ENCODE measurements at places on chromosomes 12 and 14. TPM values are rescaled to one million over a fixed set of nuclear protein-coding genes. Genes with fewer than 3 reads are reported as not detected.

GRCh38 chr14:54805445-54806322, 96.9 kb downstream of the GCH1 start:
- no peak overlapping the region for H3K27ac ChIP-seq
- H3K27me3 ChIP-seq = peaks cover 3% of the 10 kb centered on the region
- no peak overlapping the region for H3K4me3 ChIP-seq
- no peaks in the 10 kb centered on the region for H3K4me1 ChIP-seq
- DNase-seq = peak; percentile 65

- DNase-seq = peak; percentile 79
- H3K36me3 ChIP-seq = no peaks in the 10 kb centered on the region
- no peak overlapping the region for H3K27ac ChIP-seq
- H3K27me3 ChIP-seq = no peaks in the 10 kb centered on the region
- no peaks in the 10 kb centered on the region for H3K4me1 ChIP-seq
Measured at GRCh38 chr14:70879448-70879847, 27.8 kb upstream of the PCNX1 start.

GRCh38 chr12:14905269-14906004, 19.8 kb upstream of the MGP start:
- H3K36me3 ChIP-seq = no peaks in the 10 kb centered on the region
- H3K27ac ChIP-seq = no peak overlapping the region
- H3K27me3 ChIP-seq = no peaks in the 10 kb centered on the region

DNA sequence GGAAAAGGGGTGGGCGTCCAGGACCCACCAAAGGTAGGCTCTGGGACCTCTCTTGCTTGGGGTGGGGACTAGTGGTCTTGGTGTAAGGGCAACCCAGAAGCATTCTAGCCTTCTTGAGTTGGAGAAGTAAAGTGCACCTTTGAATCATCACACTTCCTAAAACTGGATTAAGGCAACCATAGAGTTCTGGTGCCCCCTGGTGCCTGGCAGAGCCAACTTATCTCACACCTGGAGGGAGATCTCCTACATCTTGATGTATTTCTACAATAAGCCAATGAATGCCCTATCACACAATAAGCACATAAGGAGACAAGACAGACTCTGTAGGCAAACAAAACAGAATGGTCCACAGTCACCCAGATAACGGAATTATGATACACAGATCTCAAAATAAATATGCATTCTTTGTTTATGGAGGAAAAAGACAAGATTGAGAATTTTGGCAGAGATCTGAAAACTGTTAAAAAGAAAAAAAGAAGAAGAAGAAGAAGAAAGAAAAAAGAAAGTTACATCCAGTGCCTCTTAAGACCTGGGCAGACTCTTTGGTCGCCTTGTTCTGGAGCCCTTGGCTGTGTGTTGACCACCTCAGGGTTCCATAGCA, 95.9 kb upstream of the PPP2R5C start:
- H3K27ac ChIP-seq = no peak overlapping the region
- no peak overlapping the region for H3K4me3 ChIP-seq
- DNase-seq = peak; percentile 43
- H3K4me1 ChIP-seq = no peaks in the 10 kb centered on the region

DNA sequence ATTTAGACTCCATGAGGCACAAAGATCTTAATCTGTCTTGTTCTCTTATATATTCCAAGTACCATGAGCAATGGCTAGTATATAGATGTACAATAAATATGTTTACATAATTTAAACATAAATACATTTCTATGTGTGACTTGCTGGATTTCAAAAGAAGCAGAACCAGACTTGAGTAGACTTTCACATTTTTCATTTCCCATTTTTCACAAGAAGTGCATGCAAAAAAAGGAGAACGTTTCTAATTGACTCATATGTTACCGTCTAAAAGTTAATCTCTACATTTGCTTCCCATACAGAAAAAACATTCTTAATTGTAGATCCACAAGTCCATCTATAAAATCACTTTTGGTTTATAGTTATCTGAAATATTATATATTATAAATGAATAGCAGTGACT, 256.5 kb upstream of the USP15 start:
- no peaks in the 10 kb centered on the region for H3K36me3 ChIP-seq
- H3K4me1 ChIP-seq = no peaks in the 10 kb centered on the region
- H3K27ac ChIP-seq = no peak overlapping the region
- DNase-seq = no peak
- no peak overlapping the region for H3K4me3 ChIP-seq
- no peaks in the 10 kb centered on the region for H3K27me3 ChIP-seq

- no peak overlapping the region for H3K4me3 ChIP-seq
- DNase-seq = no peak
- no peak overlapping the region for H3K27ac ChIP-seq
- H3K4me1 ChIP-seq = no peaks in the 10 kb centered on the region
- no peaks in the 10 kb centered on the region for H3K27me3 ChIP-seq
Measured at GRCh38 chr12:76192416-76192815, 107.9 kb upstream of the NAP1L1 start.

- H3K27ac ChIP-seq = no peak overlapping the region
- no peaks in the 10 kb centered on the region for H3K36me3 ChIP-seq
- H3K4me3 ChIP-seq = no peak overlapping the region
- no peaks in the 10 kb centered on the region for H3K27me3 ChIP-seq
Measured at GRCh38 chr12:118430516-118430915, 54.2 kb downstream of the SUDS3 start.

- no peak overlapping the region for H3K27ac ChIP-seq
- H3K36me3 ChIP-seq = no peaks in the 10 kb centered on the region
- no peaks in the 10 kb centered on the region for H3K4me1 ChIP-seq
- H3K27me3 ChIP-seq = no peaks in the 10 kb centered on the region
- DNase-seq = no peak
Measured at GRCh38 chr14:97709552-97709951, 912.4 kb downstream of the VRK1 start.

GRCh38 chr12:60689137-60689536, 1093.3 kb downstream of the SLC16A7 start:
- no peaks in the 10 kb centered on the region for H3K27me3 ChIP-seq
- H3K4me3 ChIP-seq = no peak overlapping the region

DNA sequence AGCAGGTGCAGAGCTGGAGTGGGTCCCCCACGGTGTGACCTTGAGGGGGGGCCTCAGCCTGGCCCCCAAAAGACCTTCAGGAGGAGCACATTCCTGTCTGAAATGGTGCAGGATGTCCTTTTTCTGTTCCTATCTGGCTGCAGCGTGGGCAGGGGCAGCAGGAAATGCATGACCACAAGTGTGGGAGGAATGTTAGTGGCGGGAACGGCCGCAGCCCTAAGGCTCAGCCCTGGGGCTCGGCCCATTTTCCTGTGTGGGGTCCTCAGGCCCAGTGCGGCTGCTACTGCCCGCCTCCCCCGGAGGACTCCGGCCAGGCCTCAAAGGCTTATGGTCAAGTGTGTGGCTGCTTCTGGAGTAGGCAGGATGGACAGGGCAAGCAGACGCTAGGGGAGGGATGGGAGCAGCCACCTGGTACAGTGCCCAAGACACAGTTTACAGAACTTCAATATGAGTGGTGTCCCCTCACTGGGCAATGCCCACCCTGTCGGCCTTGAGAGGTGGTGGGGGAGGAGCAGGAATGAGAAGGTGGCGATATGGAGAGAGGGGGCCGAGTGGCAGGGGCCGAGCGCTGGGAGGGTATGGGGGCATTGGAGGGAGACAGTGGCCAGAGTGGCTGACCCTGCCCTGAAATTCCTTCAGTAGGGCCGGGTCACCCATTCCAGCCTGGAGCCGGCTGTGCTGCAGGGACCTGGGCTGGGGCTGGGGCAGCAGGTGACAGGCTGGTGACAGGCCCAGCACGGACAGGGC, 137.4 kb downstream of the CALM1 start:
- no peaks in the 10 kb centered on the region for H3K36me3 ChIP-seq
- no peaks in the 10 kb centered on the region for H3K4me1 ChIP-seq
- H3K27ac ChIP-seq = no peak overlapping the region
- H3K27me3 ChIP-seq = no peaks in the 10 kb centered on the region

- no peak overlapping the region for H3K27ac ChIP-seq
- H3K4me3 ChIP-seq = no peak overlapping the region
- H3K36me3 ChIP-seq = no peaks in the 10 kb centered on the region
Measured at GRCh38 chr12:81347404-81347803, 269.5 kb downstream of the ACSS3 start.

GRCh38 chr12:103493199-103493598, 2.6 kb downstream of the C12orf42 start:
- H3K4me3 ChIP-seq = no peak overlapping the region
- H3K27me3 ChIP-seq = no peaks in the 10 kb centered on the region
- no peaks in the 10 kb centered on the region for H3K36me3 ChIP-seq
- no peak for DNase-seq
- H3K4me1 ChIP-seq = no peaks in the 10 kb centered on the region
- no peak overlapping the region for H3K27ac ChIP-seq

The KRT72 gene
- not detected for total RNA-seq

The POLR3B gene
- total RNA-seq = 9.9 TPM

The MAGOHB gene
- total RNA-seq = 21.1 TPM

The HOXC12 gene
- total RNA-seq = not detected

The KRT80 gene
- 0.17 TPM for total RNA-seq

The GALNT9 gene
- 0.51 TPM for total RNA-seq

The SERPINA10 gene
- not detected for total RNA-seq
